ENCODE measurements at places on chromosomes 6 and 20. TPM values are rescaled to one million over a fixed set of nuclear protein-coding genes. Genes with fewer than 3 reads are reported as not detected.

DNA sequence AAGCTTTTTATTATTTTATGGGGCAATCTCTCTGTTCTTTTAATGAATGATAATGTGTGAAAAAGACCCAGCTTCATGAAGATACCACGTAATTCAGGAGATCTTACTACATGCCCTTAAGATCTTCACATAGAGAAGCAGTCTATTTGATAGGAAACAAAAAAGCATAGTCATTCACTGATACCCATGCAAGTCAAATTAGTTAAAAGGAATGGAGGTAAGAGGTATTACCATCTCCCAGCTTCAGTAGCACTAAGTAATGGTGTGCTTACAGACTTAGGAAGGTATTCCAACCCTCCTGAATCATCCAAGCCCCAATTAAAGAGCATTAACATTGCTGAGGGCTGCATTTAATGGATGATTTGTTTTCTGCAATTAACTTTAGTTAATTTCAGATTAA, 364.7 kb downstream of the SYNE1 start:
- no peak for DNase-seq

- DNase-seq: peak; percentile 17
These were observed 6.9 kb upstream of the KIF16B start for GRCh38 chr20:16580147-16580546.

DNA sequence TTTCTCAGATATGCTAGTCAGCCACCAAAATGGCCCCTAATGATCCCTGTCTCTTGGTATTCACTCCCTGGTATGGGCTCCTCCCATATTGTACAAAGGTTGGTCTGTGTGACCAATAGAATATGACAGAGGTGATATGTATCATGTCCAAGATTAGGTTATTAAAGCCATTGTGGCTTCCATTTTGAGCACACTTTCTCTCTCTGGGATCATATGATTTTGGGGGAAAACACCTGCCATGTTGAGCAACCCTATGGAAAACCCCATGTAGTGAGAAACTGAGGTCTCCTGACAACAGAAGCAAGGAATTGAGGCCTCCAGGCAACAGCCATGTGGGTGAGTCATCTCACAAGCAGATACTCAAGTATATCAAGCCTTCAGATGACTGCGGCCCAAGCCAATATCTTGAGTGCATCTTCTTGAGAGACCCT, 7.1 kb upstream of the ZNF318 start:
- no peak for DNase-seq

The SLC4A11 gene
- 2.3 TPM for polyA plus RNA-seq

The BTNL2 gene
- 0.28 TPM for polyA plus RNA-seq

GRCh38 chr20:46174469-46175126, 56.5 kb downstream of the CD40 start:
- peak; percentile 58 for DNase-seq

- no peak for DNase-seq
These were observed 15.1 kb upstream of the TRIM39 start for GRCh38 chr6:30311671-30312070.
